ENCODE measurements at places on chromosomes 7 and 10.

DNA sequence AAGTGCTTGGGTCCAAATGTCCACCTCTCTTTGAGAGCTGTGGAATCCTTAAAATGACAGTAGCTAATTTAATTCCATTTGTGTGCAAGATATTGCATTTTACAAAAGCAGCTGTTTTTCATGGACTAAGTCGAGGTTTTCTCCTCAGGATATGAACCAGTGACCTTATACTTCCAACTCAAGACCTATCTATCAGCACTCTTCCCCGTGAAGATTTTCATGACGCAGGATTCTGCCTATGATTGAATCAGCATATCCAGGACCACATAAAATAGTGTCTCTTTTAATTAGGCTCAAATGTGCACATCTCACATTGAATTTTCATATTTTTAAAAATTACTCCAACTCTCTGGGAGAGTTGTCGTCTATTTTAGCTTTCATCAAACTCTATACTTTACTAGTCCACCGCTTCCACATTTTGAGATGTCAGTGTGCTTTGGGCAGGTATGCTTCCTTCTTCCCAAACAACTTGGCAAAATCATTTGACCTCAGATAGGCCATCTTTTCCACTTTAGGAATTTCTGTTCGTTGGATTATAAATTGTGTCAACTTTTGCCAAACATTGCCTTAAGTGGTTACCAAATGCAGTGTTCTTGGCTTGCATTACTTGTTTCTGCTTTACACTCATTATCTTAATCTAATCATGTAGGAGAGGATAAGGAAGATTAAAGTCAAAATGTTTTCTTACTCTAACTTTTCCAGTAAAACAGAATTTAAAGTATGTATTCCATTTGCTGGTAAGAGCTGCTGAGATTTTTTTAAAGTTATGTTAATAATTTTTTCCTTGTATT lies 39.4 kb downstream of the SEMA3A start:
- no peak for DNase-seq

DNA sequence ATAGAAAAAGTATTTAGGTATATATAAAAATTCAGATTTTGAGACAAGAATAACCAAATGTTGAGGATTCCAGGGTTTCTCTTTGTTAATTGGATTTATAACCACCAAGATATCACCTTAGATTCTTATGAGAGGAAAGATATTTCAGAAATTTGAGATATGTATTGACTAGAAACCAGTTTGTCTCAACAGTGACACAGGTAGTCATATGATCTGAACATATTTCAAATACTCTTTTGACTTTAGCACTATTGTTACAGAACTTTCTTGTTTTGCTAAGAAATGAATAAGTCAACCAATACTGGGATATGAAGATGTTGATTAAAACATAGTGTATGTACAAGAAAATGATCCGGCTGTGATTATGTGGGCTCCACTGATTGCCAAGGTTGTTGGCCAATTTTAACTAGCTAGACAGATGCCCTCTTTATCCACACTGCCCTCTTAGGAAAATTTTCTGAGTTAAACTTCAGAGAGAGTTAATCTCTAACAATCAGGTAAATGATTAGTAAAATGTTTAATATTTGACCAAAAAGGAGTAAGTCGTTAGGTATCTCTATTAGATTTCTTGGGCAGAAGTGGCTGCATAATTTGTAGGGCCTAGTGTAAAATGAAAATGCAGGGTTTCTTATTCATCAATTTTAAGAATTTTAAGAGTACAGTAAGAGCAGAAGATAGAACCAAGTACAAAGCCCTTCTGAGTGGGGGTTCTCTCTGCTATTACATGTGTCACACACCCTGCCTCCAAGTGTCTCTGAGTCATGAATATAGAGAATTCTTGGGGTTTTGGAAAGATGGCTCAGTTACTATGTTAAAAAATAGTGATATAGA lies 376.0 kb downstream of the TFEC start:
- DNase-seq, result no peak

DNA sequence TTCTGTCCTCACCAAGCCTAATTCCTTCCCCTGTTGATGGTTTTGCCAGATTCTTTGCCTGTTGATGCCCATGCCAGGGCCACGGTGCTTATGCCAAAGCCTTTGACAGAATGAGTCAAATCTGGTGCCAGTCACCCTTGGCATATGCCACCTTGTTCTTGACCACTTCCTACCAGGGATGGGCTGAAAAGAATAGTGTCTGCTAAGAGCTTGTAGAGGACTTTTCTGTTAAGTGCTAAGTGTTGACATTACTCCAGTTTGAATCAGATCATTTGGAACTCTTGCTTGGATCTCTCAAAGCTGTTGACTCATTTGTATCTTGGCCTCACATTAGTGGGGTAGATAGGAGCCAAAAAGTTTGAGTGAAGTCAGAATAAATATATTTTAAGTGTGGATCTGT lies 661.2 kb downstream of the AUTS2 start:
- no peak for DNase-seq

DNA sequence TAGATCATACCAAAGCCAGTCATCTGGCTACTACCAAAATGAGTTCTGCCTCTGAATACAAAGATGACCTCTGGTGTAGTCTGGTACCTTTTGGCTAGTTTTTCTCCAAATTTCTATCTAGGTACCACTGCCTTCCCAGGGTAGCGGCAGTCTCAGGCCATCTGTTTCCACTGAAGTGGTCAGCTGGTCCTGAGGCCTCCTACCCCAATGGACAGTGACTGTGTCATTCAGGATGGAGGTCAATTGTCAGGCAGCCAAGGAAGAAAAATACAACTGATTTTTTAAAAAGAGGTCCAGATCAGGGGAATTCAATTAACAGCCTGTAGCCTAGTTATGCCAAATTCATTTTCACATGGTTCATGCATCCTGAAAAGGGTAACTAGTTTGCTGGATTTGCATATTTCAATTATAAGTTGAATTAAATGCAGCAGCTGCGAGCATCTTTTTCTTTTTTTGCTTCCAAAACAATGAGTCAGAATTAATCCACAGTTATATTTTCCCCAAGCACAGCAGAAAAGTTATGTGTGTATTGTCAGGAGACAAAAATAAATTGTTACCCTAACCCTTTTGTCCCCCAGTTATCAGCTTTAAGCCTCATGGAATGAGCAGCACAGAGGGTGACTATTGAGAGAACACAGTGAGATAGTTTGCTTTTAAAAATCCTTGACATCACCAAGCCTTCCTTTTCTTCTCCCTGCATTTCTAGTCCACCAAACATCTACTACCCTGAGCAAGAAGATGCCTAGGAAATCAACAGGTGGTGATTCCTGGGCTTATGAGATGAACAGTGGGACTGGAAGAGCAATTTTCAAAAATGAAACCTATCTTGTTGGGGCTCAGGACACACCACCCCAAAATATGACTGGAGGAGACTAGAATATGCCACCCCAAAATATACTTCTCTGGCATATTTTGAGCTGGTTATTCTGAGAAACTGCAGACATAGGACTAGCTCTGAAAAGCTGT lies 27.7 kb downstream of the BCCIP start:
- no peak for DNase-seq

DNA sequence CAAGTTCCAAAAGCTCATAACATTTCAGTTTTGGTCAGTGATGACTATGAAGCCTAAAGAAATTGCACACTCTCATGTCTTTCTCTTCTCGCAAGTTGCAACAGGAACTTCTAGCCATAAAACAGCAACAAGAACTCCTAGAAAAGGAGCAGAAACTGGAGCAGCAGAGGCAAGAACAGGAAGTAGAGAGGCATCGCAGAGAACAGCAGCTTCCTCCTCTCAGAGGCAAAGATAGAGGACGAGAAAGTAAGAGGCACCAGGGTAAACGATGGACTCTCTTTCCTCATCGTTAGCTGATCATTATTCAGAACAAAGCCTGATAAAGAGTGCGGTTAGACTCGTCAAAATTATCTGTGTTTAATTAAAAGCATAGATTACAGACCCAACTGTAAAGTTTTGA lies 94.7 kb downstream of the HDAC9 start:
- no peak for DNase-seq

DNA sequence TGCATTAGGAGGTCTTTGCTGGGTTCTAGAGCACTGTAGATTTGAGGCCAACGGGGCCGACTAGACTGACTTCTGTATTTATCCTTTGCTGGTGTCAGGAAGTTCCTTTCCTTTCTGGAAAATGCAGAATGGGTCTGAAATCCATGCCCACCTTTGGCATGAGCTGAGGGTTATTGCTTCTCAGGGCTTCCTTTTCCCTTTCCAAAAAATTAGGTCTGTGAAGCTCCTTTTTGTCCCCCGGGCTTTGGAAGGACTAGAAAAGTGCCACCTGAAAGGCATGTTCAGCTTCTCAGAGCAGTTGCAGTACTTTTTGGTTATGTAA lies 675 bp downstream of the IL6 start:
- no peak for DNase-seq

DNA sequence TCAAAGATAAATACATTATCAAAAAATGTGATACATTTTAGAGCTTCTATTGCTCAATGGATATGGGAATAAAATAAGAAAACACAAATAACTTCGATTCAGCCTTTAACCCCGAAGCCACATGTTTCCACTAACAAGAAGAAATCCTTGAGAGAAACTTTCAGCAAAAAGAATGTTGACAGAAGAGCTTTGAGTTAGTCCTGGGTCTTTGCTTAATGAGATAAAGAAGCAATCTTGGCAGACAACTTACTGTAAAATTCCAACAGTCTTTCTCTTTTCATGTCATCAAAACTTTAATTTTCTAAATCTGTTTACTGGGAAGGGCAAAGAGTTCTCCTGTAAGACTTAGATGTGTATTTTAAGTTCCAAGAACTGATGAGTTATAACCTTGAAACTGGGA lies 810.2 kb downstream of the CNTNAP2 start:
- DNase-seq, result no peak

- DNase-seq, result no peak
These were observed 7.2 kb upstream of the CALML3 start for GRCh38 chr10:5517546-5517945.

DNA sequence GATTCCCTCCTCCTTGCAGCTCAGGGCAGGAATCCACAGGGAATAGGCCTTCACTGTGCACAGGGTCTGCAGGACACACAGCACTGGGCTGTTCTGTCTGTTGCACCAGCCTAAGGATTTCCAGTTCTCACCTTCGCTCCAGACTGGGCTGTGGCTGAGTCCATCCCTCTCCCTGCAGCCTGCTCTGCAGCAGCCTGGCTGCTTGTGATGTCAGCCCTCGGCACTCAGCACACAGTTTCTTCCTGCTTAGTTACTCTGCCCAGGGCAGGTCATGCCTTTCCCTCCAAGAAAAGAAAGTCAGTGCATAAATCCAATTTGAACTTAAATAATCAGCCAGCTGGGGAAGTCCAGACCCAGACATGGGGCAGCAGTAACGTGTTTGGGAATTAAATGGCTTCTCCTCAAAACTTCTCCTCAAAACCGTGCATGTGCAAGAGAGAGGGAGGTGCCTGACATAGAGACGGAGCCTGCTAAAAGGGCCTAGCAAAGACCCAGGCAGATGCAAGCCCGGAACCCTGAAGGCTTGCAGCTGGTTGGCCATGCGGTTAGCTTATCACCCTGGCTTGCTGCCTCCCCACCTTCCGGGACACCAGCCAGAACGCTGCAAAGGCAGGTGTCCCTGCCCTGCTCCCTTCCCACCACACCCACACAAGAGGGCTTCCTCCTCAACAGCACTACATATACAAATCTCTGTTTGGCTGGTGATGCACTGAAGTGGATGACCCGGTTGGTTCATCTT lies 10.9 kb upstream of the GDF2 start:
- no peak for DNase-seq

- no peak for DNase-seq
These were observed 141.4 kb upstream of the DGKB start for GRCh38 chr7:15043931-15044330.

- DNase-seq, result no peak
These were observed 9.2 kb upstream of the FOXP2 start for GRCh38 chr7:114405427-114405826.
